ENCODE measurements at places on chromosomes 2 and 18.

DNA sequence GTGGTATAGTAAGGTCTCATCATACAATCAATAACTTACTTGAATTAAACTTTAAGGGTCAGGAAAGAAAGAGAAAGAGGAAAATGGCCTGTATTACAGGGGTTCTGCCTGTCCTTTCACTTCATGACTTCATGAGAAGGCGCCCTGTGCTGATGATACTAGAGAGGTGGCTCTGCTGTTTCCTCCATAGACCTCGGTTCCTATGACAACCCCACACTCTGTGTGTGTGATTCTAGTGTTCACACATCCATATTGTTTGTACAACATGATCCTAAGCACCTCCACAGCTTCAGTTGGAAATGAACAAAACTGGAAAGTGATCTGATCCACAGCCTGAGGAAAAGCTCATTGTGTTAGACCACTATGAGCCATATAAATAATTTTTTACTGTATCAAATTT, 7.0 kb upstream of the REEP1 start:
- no peak for DNase-seq

GRCh38 chr2:176128982-176129796, at the start of gene HOXD8:
HOXD8 (plus strand) TSS chr2:176129705; CDS start chr2:176130367, 662 bp downstream.
- DNase-seq = peak; percentile 92

DNA sequence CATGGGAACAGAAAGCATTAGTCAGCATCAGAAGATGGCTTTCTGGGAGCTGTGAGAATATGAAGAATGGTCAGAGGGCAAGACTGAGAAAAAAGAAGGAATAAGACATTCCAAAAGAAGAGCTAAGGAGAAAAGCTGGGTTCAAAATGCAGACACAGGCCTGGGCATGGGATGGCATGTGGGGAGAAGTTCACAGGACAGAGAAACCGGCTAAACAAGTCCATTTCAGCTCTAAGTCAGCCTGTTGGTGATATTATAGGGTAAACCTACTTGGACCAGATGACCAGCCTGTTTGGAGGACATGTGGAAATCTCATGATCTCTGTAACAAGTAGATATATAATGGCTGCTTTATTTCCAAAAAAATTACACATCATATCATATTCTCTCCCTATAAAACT, 91.7 kb upstream of the MEIS1 start:
- DNase-seq = no peak

DNA sequence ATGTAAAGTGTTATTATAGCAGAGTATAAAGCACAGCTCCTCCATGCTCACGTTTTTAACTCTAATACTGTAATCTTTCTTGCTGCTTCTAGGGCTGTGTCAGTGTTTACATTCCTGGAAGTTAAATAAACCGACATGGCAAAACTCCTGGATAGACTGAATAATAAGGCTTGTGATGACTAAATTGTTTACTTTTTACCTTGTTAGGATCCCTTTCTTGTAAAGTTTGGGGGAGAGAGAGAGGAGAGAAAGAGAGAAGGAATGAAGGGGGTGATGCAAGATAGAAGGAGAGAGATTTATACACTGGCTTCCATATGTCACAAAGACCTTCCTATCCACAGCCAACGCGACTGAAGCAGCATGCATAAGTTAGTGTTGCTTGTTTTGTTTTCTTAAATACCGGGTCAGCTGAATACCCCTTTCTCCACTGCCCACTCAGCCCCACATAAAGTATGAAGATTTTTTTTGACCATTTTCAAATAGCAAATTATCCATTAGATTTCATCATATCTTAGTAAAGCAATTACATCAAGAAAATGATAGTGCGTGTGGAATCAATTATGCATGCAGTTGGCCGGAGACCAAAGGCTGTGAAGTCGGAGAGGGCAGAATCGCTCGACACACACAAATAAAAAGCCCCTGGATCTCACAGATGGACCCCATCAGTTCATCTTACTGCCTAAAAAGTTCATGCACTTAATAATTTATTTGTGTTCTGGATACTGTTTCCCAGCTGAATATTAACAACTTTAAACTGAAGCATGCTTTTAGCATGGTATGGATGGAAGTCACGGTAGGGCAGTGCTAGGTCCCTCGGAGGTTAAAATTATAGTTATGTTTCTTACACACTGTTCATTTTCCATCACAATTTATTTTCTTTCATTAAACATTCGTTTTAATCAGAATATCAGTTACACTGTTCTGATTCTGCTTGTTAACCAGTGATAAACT, 20.1 kb downstream of the BCL11A start:
- DNase-seq = no peak

DNA sequence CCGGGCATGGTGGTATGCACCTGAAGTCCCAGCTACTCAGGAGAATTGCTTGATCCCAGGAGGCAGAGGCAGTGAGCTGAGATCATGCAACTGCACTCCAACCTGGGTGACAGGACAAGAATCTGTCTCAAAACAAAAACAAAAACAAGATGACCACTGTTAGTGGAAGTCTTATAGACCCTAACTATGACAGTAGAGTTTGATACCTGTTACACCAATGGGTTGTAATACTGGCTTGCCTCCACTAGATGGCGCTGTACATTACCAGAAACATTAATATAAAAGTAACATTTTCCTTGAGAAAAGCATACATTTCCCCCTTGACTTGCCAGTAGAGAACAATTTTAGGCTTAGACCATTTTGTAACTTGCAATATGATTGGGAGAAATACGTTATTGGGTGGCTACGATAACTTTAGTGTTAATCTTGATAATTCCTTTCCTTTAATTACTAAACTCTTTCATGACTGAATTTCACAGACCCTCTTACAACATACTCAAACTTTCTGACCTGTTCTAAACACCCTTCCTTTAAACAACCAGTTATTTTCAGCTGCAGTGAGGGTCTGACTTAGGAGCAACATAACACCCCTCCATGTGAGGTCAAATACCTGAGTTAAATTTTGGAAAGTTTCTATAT, 19.5 kb downstream of the SLC25A52 start:
- no peak for DNase-seq

GRCh38 chr2:44335806-44336538, 25.3 kb downstream of the PREPL start:
- DNase-seq = no peak

GRCh38 chr2:225637259-225637658, 237.7 kb downstream of the NYAP2 start:
- DNase-seq = no peak

GRCh38 chr2:177117755-177118154, 94.8 kb upstream of the HNRNPA3 start:
- no peak for DNase-seq

- no peak for DNase-seq
These were observed 62.9 kb downstream of the EFR3B start for GRCh38 chr2:25104736-25105135.

DNA sequence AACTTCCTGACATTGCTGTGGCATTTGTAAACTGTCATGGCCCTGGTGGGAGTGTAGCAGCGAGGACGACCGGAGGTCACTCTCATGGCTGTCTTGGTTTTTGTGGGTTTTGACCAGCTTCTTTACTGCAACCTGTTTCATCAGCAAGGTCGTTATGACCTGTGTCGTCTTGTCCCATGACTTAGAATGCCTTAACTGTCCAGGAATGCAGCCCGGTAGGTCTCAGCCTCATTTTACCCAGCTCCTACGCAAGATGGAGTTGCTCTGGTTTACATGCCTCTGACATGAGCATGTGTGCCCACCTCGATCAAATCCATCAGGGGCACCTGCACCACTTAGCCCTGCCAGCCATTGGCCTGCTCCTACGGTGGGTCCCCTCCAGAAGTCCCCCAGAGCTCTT, 32.9 kb upstream of the SLC66A3 start:
- no peak for DNase-seq

DNA sequence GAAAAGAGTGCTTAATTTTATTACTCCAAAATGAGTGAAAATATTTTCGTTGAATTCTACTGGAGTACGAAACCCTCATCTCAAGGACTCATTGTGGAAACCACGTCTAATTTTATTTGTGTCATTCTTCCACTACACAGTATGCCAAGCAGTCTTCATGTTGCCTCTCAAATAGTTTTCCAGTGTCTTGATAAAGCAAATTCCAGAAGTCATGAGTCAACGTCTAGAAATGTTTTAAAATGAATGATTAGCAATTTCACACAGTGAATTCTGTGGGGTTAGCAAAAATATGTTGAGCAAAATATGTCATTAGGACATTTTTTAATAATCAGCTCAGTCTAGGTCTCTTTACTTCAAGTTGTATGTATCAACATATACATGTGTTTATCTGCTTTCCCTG, 865.5 kb downstream of the DSC3 start:
- no peak for DNase-seq

DNA sequence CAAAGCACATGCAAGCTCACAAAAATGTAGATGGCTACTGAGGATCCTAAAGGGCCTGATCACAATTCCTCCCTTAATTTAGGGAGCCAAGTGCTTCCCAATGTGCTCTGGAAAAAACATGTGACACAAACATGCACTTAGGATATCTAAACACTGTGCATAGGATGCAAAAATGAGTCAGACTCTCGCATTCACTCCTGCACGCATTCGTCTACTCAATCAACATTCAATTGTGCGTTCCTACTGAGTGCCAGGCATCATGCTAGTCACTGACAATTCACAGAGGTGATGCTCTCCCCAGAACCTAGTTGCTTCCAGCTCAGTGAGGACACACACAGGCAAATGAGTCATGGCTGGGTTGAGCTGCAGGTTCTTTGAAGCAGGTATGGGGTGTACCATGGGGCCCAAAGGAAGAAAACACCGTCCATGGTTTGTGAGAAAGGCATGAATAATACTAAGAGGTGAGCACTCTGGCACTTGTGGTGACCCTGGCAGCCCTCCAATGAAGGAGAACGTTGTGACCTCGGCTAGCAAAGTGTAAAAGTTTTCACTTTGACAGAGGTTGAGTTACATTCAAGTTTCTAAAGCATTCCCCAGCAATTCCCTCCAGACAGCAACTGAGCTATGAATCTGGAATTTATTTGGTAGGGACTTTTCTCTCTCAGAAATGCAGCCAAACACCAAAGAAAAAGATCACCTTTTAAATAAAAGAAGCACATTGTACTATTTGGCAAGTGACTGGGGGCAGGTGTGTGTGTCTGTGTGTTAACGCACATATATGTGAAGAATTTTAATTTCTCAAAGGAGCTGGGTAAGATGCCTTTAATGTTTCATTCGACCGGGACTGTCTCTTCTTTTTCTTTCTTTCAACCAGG, 173.3 kb downstream of the ALPK2 start:
- DNase-seq = no peak

GRCh38 chr2:26571316-26571715, 69.8 kb downstream of the CIB4 start:
- no peak for DNase-seq

- peak; percentile 72 for DNase-seq
These were observed 1.0 kb downstream of the PPP3R1 start for GRCh38 chr2:68251187-68251854.

GRCh38 chr18:24068945-24069693, 54.6 kb downstream of the TTC39C start:
- DNase-seq = no peak

DNA sequence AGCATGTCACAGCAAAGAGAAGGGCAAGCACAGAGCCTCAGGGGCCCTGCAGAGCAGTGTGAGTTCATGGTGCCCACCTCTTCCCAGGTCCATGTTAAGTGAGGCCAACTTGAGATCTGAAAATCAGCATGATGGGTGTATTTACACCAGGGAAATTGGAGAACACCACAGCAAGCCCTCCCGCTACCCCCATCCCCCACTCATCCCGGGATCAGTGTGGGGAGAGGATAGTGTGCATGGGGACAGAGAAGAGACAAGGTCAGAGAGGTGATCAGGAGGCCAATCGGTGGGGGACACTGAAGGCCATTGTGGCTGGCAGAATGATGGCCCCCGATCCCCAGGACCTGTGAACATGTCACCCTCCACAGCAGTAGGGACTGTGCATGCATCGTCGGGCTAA, 54.7 kb downstream of the PTGR3 start:
- no peak for DNase-seq

- DNase-seq = no peak
These were observed 466.6 kb downstream of the LPIN1 start for GRCh38 chr2:12212841-12213597.

- DNase-seq = no peak
These were observed 167.3 kb downstream of the DOK6 start for GRCh38 chr18:69567813-69568488.

- no peak for DNase-seq
These were observed 76.2 kb downstream of the CCBE1 start for GRCh38 chr18:59621027-59621426.

GRCh38 chr2:86778957-86779356, 11.8 kb downstream of the CD8A start:
- no peak for DNase-seq

DNA sequence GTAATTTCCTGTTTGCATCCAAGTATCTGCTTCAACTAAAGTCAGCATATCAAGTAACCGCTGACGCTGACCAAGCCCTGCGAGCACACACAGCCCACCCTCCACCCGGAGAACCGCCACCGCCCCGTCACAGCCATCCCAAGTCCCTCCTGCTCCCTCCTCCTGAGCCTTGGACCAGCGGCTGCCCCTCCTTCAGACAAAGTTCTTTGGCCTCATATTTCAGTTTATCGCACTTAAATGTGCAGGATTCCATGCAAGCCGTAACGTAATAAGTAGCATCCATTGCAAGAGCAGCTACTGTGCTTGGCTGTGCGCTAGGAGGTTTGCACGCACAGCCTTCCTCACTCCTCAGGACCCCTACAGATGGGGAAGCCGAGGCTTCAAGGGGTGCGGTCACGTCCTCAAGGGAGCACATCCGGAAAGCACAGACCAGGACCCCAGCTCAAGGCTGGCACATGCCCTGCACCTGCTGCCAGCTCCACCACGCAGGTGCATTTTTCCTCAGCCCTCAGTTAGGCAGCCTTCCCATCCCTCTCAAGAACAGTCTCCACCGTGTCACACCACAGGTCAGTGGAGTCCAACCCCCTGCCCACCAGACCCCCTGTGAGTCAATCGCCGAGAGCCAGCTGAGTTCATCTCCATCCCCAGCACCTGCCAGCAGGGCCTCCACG, 17.1 kb downstream of the PXDN start:
- peak; percentile 63 for DNase-seq

DNA sequence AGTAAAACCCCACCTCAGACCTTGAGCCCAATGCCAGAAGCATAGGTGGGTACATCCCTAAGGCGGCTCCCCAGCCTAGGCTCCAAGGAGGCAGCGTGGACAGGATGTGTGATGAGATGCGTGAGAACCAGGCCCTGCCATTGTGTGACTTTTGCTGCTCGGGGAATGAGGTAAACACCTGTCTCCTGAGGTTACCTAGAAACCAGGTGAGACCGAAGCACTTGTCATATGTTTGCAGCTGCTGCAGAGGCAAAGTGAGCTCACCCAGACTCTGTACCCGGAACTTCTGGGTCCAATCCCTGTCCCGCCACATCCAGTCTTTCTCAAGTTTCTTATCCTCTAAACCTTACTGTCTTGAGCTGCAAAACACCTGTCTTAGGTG, 3.4 kb downstream of the FBLN7 start:
- DNase-seq = no peak

DNA sequence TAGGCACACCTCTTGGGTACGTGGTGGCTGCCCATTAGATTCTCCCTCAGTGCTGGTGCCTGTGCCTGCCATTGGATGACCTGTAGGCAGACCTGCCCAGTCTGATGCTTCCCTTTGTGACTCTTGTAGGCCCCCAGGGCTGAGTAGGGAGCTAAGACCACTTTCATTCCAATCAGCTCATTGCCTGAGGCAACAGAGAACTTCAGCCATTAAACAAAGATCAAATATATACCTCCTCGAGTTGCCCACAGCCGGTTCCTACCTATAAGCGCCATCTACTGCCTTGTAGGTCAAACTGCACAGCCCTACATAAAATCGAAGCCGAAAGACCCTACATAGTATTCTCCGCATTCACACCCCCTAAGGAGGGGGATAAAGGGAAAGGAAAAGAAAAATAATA, 184.6 kb downstream of the ETAA1 start:
- DNase-seq = no peak

GRCh38 chr2:205845446-205845845, 163.1 kb downstream of the NRP2 start:
- DNase-seq = no peak

- no peak for DNase-seq
These were observed 5.9 kb upstream of the CERS6 start for GRCh38 chr2:168450171-168450570.
